ENCODE measurements at places on chromosomes 7 and 10.

DNA sequence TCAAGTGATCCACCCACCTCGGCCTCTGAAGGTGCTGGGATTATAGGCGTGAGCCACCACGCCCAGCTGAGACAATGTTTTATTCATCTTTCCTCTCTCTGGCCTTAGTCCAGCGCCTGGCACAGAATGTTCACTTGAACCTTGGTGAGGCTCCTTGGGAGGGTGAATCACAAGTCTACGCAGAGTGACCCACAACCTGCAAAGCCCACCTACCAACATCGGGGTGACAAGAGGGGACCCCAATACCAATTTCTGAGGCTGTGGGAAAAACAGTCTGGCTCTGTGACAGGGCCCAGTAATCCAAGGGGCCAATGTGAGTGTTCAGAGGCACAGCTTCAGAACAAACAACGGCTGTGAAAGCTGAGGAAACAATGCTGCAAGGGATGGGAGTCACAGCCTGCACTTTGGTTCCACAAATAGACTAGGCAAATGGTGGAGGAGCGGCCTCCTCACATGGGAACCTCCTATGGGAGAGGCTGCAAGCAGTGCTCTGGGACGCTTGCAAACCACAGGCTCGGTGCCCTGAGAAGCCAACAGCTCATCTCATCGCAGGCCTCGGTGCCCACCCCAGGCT lies 5.6 kb upstream of the MALSU1 start:
- DNase-seq: no peak

GRCh38 chr7:27173511-27173955 lies 587 bp downstream of the HOXA10 start:
- peak; percentile 42 for DNase-seq

GRCh38 chr10:68153473-68154210 lies 44.4 kb downstream of the MYPN start:
- no peak for DNase-seq

DNA sequence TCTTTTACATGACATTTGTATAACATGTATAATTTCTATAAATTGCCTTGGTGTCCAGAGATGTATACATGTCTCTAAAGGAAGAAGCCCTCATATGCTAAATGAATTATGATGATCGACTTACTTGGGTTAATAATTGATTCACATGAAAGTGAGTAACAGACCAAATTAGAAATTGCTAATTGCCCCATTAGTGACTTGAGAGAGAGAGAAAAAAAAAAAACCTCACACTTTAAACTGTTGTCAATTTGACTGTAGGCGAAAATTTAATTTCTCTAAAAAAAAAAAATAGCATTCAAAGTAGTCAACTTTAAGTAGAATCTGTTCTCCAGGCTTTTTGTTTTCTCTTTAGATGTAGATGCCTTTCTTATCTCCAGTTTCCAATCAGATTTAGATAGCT lies 383.3 kb downstream of the SH2D4B start:
- no peak for DNase-seq

- DNase-seq: peak; percentile 41
Measured at GRCh38 chr10:6239213-6239991, 36.7 kb downstream of the PFKFB3 start.

- DNase-seq: no peak
Measured at GRCh38 chr7:51013218-51013786, 230.6 kb upstream of the GRB10 start.

DNA sequence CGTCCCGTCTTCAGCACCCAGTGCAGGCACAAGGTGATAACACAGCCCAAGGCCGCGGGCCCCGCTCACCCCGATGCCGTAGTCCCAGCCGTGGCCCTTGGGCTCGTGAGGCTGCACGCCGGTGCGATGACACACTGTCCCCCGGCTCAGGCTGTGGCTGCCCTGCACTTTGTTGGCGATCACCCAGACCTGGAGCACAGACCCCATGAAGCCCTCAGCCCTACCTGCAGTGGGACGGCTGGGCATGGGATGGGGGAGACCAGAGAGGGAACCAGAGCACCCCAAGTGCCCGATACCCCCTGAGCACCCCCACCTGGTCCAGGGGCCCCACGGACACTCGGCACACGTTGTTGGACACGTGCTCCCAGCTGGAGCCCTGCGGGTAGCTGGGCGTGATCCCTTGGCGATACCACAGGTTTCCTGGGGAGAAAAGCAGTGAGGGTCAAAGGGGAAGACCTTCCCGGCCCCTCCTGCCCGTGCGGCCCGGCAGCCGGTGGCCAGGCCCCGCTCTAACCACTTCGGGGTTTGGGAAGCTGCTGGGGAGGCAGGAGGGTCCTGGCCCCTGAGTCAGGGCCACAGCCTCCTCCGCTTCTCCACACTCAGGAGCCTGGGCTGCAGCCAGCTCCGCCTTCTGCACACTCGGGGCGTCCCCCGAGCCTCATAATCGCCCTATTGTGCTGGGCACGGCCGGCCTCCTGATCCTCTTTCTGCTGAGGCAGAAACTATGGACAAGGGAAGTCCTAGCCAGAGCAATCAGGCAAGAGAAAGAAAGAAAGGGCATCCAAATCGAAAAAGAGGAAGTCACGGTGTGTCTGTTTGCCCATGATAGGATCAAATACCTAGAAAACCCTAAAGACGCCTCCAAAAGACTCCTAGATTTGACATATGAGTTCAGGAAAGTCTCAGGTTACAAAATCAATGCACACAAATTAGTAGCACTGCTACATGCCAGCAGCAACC lies 6.7 kb downstream of the BHLHA15 start:
- no peak for DNase-seq

DNA sequence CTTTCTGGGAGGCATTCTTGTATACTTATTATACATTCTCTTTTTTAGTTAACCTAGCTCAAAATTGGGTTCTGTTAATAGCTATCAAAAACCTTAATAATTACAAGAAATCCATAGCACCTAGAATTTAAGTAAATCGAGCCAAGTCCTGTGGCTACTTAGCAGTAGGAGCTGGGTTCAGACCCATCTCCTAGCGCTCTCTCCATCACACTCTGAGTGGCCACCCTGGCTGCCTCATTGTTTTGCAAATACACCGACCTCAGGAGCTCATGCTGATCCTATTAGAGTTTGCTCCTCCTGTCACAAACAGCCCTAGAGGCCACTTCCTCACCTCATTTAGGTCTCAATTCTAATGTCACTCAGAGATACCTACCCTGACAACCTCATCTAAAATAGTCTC lies 46.2 kb upstream of the OSBPL3 start:
- DNase-seq: no peak

GRCh38 chr7:7965301-7965700 lies 3.3 kb upstream of the GLCCI1 start:
- DNase-seq: no peak

DNA sequence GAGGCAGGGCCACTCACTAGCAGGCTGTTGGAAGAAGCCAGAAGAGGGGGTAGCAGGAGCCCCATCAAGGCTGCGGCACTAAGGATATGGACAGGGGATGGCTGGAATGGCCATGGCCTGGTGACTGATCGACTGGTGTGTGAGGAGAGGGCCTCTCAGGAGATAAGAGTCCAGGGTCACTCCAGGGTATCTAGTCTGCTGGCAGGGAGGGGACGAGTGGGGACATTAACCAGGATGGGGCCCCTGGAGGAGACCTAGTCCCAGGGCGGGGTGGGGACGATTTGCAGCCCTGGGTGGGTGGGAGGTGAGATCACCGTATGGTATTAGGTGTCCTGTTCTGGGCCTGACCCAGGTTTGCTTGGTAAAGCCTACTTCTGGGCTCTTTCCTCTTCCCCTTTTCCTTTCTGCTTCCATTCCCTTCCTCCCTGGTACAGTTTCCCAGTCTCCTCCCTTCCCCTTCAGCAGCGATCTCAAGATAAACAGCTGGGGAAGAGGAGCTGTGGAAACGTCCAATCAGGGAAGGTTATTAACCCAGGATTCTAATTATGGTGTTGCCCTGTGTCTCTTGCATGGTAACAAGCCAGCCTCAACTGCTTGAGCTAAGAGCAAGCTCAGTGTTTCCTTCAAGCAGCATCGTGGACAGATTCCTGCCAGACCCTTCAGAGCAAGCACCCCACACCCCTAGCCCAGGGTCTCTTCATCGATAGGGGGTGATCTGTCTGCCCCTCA lies 233.2 kb downstream of the RPS24 start:
- DNase-seq: no peak

- no peak for DNase-seq
Measured at GRCh38 chr7:23938937-23939552, 229.0 kb downstream of the STK31 start.

DNA sequence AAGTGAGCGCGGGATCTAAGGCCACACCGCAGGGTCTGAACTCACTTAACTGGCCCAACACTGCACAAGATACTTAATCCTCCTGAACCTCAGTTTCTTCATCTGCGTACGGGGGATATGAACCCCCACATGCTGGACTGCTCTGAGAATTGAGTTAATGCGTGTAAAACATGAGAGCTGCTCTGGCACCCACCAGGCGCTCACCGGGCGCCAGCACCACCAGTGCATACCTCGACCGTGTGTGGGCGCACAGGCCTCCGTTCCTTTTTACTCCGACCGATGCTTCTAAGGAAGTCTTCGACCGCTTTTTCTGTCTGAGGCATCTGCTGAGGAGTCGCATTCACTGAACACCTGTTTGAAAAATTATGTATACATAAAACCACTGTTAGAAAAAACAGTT lies 27.2 kb downstream of the PITRM1 start:
- DNase-seq: no peak
